NCI-H187 treated with DMSO at 0.1 percent for 48 hours (cell line): ENCODE measurements at places on chromosomes 12 and 14.

DNA sequence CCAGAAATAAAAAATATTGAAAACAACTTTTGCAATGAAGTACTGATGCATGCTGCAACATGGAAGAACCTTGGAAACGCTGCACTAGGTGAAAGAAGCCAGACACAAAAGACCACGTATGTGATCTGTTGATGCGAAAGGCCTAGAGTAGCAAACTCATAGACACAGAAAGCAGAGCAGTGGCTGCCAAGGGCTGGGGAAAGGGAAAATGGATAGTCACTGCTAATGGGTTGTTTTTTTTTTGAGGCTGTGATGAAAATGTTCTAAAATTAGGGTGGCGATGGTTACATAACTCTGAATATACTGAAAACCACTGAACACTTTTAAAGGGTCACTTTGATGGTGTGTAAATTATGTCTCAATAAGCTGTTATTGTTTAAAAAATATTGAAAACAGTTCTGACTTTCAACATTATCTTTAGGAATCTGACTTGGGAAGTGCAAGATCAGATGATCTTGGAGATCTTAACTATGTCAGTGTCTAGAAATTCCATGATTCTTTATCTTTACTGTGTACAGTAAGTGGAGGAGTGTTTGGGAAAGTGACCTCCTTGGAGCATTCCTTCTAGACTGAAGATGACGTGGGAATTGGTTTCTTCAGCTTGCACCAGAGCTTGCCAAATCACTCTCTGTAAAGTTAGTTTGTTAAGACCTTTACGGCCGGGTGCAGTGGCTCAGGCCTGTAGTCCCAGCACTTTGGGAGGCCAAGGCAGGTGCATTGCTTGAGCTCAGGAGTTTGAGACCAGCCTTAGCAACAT lies 12.4 kb downstream of the MLXIP start:
- no peak for DNase-seq

- no peak for DNase-seq
Measured at GRCh38 chr14:57326253-57326652, 57.5 kb downstream of the AP5M1 start.

- DNase-seq: no peak
Measured at GRCh38 chr14:55901291-55901690, 216.9 kb upstream of the PELI2 start.

DNA sequence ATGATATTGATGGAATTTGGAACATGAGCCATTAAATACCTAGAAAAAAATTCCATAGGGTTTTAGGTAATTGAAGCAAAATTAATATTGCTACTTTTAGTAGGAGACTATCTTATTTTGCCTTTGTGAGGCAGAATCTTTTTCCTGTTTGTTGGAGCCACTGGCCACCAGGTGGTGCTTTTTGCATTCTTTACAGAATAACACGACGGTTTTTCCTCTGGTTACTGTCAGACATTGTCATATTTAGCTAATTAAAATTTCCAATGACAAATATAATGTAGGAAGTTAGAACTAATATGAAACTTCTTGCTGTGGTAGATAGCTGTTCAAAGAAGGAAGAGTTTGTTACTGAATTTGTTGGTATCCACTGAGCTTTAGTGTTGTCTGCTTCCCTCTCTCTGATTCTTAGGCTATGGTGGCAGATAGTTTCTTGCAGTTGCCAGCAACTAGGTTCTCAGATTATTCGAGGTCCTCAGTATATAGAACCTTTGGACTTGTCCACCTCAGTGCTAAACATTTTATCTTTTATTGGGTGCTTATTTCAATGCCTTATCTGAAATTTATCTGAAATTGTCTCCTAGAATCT lies 25.7 kb downstream of the RAB21 start:
- DNase-seq: no peak

GRCh38 chr14:43706900-43707299 lies 800.2 kb downstream of the FSCB start:
- DNase-seq: no peak

GRCh38 chr12:104372061-104372720 lies 68.7 kb downstream of the EID3 start:
- no peak for DNase-seq

DNA sequence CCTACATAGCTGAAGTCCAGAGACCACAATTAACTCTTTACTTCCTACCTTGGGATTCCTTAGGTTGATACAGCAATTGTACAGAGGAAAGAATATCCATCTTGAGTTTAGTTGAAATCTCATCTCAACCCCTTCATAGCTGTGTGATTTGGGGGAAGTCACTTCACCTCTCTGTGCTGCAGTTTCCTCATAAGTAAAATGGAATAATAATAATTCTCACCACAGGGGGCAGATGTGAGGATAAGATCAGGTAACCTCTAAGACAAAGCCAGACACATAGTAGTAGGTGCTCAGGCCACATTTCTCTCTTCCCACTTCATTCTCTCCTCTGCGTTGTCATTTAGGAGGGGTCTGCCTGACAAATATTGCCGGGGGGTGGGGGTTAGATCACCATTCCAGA lies 6.7 kb downstream of the FOXN4 start:
- DNase-seq: no peak

DNA sequence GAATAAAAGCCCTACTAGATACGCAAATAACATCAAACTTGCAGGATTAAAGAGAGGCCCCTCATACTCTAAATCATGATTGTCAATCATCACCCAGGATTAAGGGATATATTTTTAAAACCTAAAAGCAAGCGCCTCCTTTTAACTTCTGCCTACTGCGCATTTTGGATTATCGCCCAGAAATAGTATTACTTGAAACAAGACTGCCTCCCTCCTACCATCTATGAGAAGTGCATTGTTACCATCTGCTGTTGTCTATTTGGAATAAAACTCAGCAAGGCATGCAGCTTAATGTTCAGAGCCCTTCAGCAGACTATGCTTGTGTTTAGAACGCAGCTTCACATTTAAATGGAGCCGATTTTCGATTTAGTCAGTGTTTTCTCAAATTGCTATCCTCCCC lies 79.6 kb downstream of the EXOC5 start:
- DNase-seq: no peak
